ENCODE measurements at places on chromosomes 2 and 18.

DNA sequence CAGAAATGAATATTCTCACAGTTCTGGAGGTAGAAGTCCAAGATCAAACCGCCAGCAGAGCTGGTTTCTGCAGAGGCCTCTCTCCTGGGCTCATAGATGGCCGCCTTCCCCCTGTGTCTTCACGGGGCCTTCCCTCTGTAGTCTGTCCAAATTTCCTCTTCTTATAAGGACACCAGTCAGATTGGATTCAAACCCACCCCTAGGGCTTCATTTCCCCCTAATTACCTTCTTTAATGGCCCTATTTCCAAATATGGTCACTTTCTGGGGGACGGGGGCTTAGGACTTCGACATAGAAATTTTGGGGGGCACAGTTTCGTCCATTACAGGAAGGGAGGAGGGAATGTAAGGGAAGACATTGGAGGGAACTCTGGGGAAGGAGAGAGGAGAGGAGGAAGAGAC lies 132.6 kb downstream of the DDX1 start:
- DNase-seq = no peak

DNA sequence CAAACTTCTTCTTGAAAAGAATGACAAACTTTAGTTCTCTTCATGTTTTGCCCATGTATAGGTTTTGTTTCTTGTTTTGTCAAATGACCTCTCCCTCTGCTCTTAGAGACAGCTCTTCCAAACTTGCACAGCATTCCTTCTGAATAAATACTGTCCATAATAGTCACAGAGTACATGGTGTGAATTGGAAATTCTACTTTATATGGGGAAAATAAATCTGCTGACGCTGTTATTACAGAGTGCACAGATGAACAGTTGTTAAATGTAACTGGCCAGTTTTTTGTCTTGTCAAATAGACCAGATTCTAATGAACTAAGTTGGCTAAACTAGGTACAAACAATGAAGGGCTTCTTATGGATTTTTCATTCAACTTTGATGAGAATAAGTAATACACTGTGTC lies 115.8 kb upstream of the DTNA start:
- DNase-seq = no peak

GRCh38 chr2:191747170-191747530 lies 69.2 kb downstream of the NABP1 start:
- DNase-seq = no peak

DNA sequence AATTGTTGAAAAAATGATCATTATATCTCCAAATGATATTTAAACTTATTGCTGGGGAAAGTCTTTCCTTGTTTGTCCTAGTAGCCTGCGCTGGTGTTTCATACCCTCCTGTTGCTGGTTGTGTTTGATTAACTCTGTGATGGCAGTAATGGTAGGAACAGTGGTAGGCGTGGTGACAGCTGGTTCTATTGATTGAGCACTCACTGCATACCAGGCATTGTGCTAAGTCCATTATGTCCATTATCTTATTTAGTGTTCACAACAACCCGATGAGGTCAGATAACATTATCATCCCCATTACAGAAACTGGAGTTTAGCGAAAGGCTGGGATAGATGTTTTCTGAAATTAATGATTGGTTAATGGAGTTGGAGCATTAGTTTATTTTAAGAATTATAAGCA lies 77.8 kb upstream of the STON1 start:
- no peak for DNase-seq

DNA sequence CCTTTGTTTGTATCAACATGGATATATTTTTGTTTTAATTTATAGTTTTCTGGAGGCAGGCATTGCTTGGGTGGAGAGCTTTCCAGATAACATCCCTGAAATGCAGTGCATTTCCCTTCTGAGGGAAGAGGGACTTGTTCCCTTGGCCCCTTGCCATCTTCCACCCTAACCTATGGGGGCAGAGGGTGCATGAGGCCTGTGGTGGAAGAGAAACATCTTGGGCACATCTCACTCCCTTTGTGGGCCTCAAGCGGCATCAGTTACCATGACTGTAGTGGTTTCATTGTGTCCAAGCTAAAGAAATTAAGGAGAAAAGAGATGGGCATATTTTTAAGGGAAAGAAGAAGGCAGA lies 5.3 kb upstream of the RPL37A start:
- no peak for DNase-seq

DNA sequence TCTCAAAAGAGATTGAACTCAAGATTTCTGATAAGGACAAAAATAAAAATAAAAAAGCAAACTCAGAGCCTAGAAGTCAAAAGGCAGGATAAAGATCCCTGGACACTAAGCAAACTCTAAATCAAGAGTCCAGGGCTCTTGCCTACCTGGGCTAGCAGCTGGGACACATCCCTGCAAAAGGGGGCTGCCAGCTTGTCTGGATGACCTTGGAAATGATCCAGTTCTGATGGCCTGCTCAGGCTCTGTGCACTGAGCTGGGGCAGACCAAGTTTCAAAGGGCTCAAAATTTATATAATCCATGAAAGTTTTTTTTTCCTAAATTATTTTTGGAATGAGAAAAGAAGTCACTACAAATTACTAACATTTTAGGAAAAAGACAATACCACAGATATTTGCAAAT lies 557.3 kb downstream of the CNTNAP5 start:
- no peak for DNase-seq

GRCh38 chr2:15802657-15803542 lies 137.4 kb upstream of the MYCN start:
- DNase-seq = no peak

GRCh38 chr2:100321179-100321865 lies 979 bp downstream of the LONRF2 start:
- DNase-seq = no peak

DNA sequence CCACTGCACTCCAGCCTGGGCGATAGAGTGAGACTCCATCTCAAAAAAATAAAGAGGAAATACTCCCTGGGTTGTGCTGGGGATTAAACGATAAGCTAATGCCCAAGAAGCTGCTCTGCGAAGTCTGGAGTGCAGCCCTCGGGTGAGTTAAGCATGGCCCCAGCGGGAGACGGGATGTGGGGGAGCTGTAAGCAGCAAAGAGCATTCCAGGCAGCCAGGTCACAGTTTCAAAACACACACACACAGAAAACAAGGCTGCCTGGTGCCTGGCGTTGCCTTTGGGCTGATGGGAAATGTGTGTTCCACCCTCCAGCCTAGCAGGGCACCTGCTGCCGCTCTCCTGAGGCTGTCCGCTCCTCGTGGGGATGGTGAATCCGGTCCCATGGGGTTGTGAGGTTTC lies 24.1 kb downstream of the ODC1 start:
- no peak for DNase-seq

DNA sequence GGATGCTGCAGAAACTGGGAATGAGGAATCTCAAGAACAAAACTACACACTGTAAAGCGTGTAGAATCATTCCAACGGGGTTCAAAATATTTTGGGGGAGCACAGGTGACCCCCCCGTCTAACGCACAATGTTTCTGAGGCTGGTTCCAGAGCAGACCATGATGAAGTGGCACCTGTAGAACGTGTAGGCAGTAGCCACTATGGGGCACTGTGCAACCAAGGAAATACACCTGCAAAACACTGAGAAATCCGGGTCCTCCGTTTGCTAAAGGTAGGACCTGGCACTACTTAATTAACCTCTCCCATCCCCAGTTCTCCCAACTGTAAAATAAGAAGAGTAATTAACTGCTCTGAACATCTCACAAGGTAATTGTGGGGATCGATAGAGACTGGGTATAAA lies 22.6 kb downstream of the ST6GAL2 start:
- DNase-seq = no peak

DNA sequence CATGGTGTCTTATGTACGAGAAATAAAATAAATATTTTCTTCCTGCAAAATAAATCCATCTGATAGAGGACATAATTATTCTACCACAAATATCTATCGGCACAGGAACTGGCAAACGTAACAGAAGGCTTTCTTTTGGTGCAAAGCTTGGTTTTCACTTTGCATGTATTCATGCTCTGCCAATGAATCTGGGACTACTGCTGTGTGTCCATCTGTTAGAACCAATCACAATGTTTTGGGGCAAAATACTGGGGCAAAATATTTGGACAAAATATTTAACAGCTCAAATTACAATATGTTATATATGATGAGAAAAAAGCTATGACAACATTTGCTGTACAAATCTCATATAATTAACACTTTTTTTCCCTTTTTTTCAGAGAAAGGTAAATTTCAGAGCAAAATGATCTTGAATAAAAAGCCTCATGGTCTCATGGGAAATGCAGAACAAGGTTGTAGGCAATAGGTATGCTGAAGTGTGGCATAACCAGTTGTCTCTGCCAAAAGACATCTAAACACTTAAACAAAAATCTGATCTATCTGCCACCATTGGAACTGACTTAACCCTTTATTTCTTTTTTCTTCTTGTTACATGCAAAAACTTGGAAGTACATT lies 923.2 kb downstream of the CPS1 start:
- DNase-seq = no peak

DNA sequence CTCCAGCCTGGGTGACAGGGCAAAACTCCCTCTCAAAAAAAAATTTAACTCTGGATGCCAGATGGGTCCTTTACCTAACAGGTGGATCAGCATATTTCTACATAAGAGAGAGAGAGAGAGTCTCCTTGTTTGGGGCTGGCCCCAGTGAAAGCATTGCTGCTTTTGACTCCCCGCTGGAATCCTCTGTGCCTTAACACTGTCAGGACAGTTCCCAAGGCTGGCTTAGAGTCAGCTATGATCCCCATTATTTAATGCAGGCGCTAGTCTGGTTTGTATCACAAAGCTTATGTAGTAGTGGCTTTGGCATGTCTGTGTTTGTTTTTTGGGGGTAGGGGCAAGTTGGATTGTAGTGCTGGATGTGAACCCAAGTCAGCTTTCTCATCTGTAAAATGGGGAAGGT lies 9.4 kb downstream of the INPP4A start:
- no peak for DNase-seq

- DNase-seq = no peak
Observed at GRCh38 chr2:63719052-63719451, 122.6 kb upstream of the UGP2 start.

GRCh38 chr2:217849154-217849975 lies 153.4 kb downstream of the TNS1 start:
- no peak for DNase-seq

DNA sequence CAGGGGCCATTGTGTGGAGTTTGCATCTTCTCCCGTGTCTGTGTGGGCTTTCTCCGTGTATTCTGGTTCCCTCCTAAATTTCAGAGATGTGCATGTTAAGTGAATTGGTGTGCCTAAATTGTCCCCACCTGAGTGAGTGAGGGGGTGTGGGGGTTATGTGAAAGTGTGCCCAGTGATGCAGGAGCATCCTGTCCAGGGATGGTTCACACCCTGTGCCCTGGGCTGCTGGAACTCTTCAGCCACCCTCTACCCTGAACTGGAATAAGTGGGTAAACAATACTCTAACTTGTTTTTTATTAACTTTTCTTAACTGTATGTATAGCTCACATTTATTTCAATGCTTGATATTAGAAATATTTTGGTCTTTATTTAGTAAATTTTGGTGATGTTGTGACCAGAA lies 56.0 kb downstream of the UBE2E3 start:
- DNase-seq = no peak

DNA sequence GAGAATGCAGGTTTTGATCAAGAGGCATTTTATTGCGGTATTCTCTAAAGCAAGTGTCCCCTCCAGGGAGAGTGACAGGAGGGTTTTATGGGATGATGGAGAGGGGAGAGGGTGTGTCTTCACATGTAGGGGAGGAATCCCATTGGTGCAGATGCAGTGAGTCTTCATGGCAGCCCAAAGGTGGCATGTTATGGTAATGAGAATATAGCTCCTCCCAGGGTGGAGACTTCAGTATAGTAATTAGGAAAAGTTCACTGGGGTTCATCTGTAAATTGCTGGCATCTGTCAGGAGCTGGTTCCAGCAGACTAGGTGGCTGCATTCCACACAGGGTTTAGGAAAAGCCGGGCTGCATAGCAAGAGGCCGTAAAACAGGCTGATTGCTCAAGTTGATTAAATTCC lies 230.7 kb upstream of the CCDC68 start:
- no peak for DNase-seq

DNA sequence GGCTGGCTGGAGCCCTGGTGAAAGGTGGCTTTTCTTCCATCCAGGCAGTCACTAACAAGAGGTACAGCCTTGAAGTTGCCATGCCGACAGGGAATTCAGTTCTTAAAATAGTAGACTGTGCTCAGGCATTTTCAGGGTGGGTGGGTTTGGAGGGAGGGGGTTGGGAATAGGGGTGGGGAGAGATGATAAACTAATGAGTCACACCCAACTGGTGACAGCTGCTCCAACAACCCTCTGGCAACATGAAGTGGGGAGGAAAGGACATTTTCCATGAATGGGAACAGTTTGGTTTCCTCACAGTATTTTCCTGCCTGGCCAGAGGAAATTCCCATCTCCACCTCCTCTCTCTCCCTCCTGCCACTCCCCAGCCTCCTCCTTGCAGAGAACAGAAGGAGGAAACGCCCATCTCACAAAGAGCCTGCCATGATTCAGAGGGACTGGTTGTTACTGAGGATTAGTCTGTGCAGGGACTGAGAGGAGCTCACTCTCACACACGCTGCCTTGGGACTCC lies 113.0 kb upstream of the SLC1A4 start:
- no peak for DNase-seq

GRCh38 chr2:122753336-122753735 lies 997.9 kb downstream of the TSN start:
- no peak for DNase-seq

DNA sequence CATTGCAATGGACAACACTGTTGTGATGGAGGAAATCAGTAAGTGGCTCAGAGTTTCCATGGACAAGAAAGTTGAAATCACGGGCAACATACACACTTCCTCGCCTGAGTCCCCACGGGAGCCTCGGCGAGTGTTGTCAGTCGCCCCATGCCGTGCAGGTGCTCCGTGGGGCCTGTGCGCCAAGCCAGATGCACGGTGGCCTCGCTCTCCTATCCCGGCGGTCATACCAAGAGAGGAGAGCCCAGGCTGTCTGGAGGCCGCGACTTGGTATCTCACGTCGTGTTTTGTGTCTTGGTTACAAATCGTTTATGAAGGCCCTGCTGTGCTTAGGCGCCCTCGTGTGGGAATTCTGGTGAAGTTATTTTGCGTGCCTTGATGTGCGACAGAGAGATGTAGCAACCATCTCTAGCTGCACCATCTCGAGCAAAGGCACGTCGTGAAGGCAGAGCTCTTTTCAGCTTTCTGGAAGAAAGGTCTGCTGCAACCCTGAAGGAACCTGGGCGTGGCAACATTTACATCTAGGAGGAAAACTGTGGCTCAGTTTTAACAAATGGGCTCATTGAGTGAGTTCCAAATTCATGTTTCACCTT lies 21.8 kb downstream of the ATG4B start:
- no peak for DNase-seq

- DNase-seq = no peak
Observed at GRCh38 chr2:166230024-166230723, 102.4 kb upstream of the SCN1A start.

DNA sequence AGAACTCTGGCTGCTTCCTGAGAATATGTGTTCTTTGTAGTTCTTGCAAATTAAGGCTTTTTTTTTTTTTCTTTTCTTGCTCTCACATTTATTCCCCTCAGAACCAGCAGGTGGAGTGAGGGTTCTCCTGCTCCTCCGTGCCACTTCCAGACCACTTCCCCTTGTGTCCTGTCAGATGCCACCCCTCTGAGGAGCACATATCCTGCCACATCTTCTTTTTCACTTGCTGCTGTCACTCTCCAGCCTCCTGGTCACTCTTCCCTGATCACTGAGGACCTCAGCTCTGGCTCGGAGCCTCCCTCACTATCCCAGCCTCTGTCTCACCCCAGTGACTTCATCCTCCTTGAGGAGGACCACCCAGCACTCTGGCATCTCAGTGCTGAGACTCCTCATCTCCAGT lies 100.5 kb downstream of the TACR1 start:
- DNase-seq = no peak

Data from stimulated activated CD4-positive, alpha-beta T cell treated with anti-CD3 and anti-CD28 coated beads, Interleukin-4, amount 100 ng/mL, for 48 hours (primary cell).